ENCODE measurements at places on chromosomes 12 and 14.

DNA sequence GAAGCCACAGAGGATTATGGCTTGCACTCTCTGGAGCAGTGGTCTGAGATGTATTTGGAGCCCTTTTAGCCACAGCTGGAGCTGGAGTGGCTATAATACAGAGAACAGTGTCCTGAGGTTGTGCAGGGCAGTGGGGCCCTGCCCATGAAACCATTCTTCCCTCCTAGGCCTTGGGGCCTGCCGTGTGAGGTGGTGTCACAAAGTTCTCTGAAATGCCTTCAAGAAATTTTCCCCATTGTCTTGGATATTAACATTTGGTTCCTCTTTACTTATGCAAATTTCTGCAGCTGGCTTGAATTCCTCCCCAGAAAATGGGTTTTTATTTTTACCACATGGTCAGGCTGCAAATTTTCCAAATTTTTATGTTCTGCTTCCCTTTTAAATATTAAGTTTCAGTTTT lies 79.3 kb downstream of the UNC79 start:
- no peak for DNase-seq

DNA sequence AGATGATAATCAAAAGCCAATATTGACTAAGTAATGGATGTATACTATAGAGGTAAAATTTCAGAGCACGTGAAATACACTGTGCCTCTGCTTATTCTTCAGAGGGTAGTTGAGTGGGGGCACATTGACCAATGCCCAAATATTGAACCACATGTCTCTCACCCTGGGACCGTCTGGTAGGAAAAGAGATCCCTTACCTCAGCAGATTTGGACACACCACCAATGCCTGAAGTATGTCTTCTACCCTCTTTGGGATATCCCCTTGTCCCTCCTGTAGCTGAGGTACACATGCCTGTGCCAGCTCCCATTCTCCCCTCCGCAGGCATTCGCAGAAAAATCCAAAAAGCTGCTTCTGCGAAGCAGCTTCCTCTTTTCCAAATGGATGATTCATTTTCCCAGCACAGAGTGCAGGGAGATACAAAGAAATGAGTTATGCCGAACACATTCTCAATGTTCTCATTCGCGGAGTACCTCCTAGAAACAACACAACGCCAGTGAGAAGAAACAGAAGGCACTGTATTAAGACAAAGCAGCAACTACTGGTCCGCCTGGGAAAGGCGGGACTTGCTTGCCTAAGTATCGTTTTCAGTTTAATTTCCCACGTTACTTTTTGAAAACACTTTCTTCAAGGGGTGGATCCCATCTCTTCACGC lies 691 bp downstream of the ZFYVE26 start:
- DNase-seq = no peak

DNA sequence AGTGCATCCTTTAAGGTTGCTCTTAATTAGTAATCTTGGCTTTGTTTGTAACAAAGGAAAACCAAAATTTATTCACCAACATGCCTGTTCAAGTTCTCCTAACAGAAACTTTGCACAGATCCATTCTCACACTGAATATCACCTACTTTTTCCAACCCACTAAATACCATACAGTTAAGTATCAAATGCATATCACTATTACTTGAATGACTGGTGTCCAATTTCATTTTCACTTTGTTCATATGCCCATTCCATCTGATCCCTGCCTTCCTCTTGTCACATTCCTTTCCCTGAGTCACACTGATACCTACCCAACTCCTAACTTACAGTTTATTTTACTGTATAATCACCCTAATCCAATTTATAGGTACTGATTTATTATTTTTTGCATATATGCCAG lies 286.4 kb downstream of the NELL2 start:
- no peak for DNase-seq

DNA sequence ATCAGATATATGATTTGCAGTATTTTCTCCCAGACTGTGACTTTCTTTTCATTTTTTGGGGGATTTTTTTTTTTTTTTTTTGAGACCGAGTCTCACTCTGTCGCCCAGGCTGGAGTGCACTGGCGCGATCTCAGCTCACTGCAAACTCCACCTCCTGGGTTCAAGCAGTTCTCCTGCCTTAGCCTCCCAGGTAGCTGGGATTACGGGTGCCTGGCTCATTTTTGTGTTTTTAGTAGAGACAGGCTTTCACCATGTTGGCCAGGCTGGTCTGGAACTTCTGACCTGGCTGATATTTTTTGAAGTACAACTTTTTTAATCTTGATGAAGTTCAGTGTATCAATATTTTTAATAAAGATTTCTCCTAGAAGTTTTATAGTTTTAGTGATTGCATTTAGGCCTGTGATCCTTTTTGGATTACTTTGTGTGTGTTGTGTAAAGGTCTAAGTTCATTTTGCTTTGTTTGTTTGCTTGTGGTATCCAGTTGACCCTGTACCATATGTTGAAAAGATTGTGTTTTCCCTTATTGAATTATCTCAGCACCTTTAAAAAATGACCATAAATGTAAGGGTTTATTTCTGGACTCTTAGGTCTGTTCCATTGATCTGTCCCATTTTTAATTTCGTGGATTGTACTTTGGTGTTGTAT lies 24.2 kb downstream of the BORCS5 start:
- no peak for DNase-seq

- no peak for DNase-seq
These were observed 109.2 kb downstream of the SCARB1 start for GRCh38 chr12:124754491-124754890.

Data from GM12891 (cell line).